Activated CD4-positive, alpha-beta memory T cell treated with anti-CD3 and anti-CD28 coated beads, Interleukin-2, amount 10 ng/mL, durations not matched to agents 7 days and 5 days (primary cell): ENCODE measurements at places on chromosomes 1 and 21. TPM values are rescaled to one million over a fixed set of nuclear protein-coding genes. Genes with fewer than 3 reads are reported as not detected.

DNA sequence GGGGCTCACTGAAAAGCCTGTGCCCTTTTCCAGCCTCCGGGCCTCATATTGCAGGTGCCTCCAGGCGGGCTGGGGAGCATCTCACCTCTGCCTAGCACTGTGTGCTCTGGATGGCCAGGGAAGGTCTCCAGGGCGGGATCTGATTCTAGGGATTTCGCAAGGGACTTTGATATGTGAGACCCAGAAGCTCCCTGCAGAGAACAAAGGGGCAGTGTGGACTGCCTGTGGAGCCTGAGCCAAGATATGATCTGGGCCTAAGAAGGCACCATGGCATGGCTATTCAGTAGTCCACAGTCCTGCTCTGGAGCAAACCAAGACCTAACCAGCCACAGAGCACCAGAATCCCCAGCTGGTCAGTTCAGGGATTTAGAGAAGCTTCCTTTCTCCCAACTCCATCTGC, 157.2 kb downstream of the ST6GALNAC5 start:
- DNase-seq, result no peak
- H3K4me3 ChIP-seq, result no peak overlapping the region
- H3K27me3 ChIP-seq, result peaks cover 2% of the 10 kb centered on the region
- H3K27ac ChIP-seq, result no peak overlapping the region

GRCh38 chr1:178574345-178574744, 61.4 kb downstream of the TEX35 start:
- H3K4me3 ChIP-seq, result no peak overlapping the region
- peaks cover 2% of the 10 kb centered on the region for H3K27me3 ChIP-seq
- no peak for DNase-seq
- no peaks in the 10 kb centered on the region for H3K4me1 ChIP-seq
- H3K36me3 ChIP-seq, result no peaks in the 10 kb centered on the region

DNA sequence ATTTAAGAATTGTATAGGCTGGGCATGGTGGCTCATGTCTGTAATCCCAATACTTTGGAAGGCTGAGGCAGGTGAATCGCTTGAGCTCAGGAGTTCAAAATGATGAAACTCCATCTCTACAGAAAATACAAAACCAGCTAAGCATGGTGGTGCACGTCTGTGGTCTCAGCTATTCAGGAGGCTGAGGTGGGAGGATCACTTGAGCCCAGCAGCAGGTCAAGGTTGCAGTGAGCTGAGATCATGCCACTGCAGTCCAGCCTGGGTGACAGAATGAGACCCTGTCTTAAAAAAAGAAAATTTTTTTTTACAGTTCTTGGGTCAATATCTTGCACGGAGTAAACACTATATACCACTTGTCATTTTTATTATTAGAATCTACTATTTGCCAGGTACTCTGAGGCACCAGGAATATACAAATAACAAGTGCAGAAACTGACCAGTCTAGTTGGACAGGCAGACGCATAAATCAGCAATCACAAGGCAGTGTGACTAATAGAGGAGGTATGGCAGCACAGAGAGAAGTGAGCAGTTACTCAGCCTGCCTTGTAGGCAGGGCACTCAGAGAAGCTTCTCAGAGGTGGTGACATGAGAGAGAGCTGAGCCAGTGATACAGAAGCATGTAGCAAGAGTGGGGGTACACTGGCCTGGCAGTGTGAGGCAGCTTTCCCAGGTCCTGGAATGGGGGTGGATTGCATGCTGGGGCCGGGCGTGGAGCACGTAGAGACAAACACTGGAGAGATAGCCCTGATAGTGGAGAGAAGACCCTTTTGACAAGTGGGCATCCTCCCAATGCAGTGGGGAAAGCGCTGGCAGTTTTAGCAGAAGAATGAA, 8.0 kb downstream of the PHLDA3 start:
- no peak overlapping the region for H3K27ac ChIP-seq
- no peak for DNase-seq
- H3K4me1 ChIP-seq, result no peaks in the 10 kb centered on the region

- no peaks in the 10 kb centered on the region for H3K36me3 ChIP-seq
- no peak overlapping the region for H3K27ac ChIP-seq
- no peak for DNase-seq
- H3K4me1 ChIP-seq, result no peaks in the 10 kb centered on the region
Observed at GRCh38 chr1:69649383-69649990, 81.8 kb downstream of the LRRC7 start.

GRCh38 chr1:222301652-222302051, 246.3 kb downstream of the HHIPL2 start:
- no peaks in the 10 kb centered on the region for H3K36me3 ChIP-seq
- H3K27ac ChIP-seq, result no peak overlapping the region
- H3K4me1 ChIP-seq, result no peaks in the 10 kb centered on the region
- no peak for DNase-seq
- no peak overlapping the region for H3K4me3 ChIP-seq

DNA sequence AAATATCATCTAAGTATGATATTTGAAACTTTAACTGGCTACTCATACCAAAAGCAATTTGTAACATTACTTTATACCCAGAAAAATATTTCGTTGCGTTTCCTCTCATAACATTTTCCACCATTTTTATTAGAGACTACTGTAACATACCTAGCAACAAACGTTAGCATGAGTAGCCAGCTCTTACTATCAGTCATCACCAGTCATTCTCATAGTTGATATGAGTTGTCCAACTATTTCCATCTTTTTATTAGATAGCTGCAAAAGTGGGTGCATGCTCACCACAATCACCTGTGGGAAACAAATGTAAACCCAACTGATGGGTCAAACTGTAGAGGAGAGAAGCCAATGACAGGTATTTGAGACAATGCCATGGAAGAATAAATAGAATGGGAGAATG, 114.6 kb downstream of the AKT3 start:
- H3K36me3 ChIP-seq, result peaks cover 4% of the 10 kb centered on the region
- peaks cover 14% of the 10 kb centered on the region for H3K4me1 ChIP-seq
- H3K27me3 ChIP-seq, result no peaks in the 10 kb centered on the region
- H3K27ac ChIP-seq, result no peak overlapping the region
- H3K4me3 ChIP-seq, result no peak overlapping the region

- H3K4me1 ChIP-seq, result no peaks in the 10 kb centered on the region
- H3K4me3 ChIP-seq, result no peak overlapping the region
- H3K27me3 ChIP-seq, result peaks cover 2% of the 10 kb centered on the region
Observed at GRCh38 chr1:168775366-168775765, 46.4 kb upstream of the DPT start.

GRCh38 chr1:203402629-203403337, 51.9 kb upstream of the FMOD start:
- DNase-seq, result no peak
- peaks cover 42% of the 10 kb centered on the region for H3K27me3 ChIP-seq
- no peaks in the 10 kb centered on the region for H3K36me3 ChIP-seq

GRCh38 chr1:200963076-200963475, 60.4 kb downstream of the KIF21B start:
- H3K4me1 ChIP-seq, result no peaks in the 10 kb centered on the region
- H3K27me3 ChIP-seq, result peaks cover 12% of the 10 kb centered on the region
- H3K27ac ChIP-seq, result no peak overlapping the region
- H3K36me3 ChIP-seq, result peaks cover 3% of the 10 kb centered on the region
- no peak overlapping the region for H3K4me3 ChIP-seq

DNA sequence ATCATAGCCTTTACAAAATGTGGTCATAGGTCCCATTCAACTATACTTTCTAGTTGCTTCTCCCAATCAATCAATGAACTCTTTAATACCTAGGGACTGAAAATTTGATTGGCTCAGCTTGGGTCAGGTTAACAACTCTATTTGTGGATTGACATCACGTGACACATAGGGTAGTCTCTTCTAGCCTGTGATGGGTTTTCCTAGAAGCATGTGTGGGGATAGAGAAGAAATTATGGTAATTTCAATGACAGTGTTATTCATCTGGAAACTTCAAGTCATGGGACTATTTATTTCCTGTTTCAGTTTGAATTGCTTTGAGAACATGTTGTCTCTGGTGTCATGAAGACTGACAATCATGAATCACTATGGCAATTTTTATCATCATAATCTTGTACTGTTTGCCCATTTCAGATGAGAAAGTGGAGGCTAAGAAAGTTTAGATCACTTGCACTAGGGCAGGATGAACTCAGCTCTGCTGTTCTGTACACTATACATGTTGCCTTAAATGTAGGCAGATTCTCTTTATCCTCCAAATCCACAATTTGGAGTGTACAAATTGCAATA, 529.9 kb upstream of the BEND5 start:
- DNase-seq, result no peak
- no peak overlapping the region for H3K4me3 ChIP-seq
- H3K36me3 ChIP-seq, result no peaks in the 10 kb centered on the region
- H3K4me1 ChIP-seq, result no peaks in the 10 kb centered on the region
- H3K27ac ChIP-seq, result no peak overlapping the region

DNA sequence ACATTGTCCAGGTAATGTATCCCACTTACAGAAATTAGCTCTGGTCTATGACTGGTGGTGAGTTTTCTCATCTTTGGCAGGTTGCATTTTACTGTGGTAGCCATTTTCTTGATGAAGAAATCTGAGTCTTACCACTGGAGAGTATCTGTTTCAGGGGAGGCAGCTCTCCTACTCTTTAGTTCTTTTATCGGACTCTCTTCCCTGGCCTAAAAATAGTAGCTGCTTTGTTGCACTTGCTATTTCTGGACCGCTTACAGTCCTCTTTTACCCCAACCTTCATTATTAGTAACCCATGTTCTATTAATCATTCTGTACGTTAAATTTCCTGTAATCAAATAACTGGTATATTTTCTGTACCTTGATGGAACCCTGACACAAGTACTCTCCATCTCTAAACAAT, 720.8 kb downstream of the PLA2G4A start:
- no peaks in the 10 kb centered on the region for H3K27me3 ChIP-seq
- no peaks in the 10 kb centered on the region for H3K4me1 ChIP-seq
- DNase-seq, result no peak

GRCh38 chr21:14251336-14251735, 35.4 kb downstream of the RBM11 start:
- H3K27ac ChIP-seq, result no peak overlapping the region
- no peaks in the 10 kb centered on the region for H3K36me3 ChIP-seq
- peaks cover 3% of the 10 kb centered on the region for H3K4me1 ChIP-seq
- H3K4me3 ChIP-seq, result no peak overlapping the region
- no peak for DNase-seq

DNA sequence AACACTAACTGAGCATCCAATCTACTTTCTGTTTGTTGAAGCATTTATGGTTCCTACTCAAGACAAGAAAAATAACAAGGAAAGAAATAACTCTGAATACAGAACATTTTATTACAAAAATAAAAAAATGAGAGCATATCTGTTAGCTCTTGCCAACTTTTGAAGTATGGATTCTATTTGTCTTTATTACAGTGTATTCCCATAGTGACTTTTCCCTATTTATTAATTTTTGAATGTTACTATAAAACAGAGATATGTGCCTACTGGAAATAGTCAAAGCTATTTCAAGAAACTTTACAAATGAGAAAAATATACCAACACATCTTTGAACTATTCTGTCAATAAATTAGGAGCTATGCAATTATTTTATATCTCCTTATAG, 153.0 kb downstream of the HLX start:
- H3K36me3 ChIP-seq, result no peaks in the 10 kb centered on the region
- no peak overlapping the region for H3K4me3 ChIP-seq
- H3K27ac ChIP-seq, result no peak overlapping the region

- H3K4me1 ChIP-seq, result no peaks in the 10 kb centered on the region
- no peak overlapping the region for H3K4me3 ChIP-seq
- H3K36me3 ChIP-seq, result no peaks in the 10 kb centered on the region
- DNase-seq, result no peak
- no peaks in the 10 kb centered on the region for H3K27me3 ChIP-seq
Observed at GRCh38 chr1:119046429-119046784, 58.3 kb upstream of the TBX15 start.

DNA sequence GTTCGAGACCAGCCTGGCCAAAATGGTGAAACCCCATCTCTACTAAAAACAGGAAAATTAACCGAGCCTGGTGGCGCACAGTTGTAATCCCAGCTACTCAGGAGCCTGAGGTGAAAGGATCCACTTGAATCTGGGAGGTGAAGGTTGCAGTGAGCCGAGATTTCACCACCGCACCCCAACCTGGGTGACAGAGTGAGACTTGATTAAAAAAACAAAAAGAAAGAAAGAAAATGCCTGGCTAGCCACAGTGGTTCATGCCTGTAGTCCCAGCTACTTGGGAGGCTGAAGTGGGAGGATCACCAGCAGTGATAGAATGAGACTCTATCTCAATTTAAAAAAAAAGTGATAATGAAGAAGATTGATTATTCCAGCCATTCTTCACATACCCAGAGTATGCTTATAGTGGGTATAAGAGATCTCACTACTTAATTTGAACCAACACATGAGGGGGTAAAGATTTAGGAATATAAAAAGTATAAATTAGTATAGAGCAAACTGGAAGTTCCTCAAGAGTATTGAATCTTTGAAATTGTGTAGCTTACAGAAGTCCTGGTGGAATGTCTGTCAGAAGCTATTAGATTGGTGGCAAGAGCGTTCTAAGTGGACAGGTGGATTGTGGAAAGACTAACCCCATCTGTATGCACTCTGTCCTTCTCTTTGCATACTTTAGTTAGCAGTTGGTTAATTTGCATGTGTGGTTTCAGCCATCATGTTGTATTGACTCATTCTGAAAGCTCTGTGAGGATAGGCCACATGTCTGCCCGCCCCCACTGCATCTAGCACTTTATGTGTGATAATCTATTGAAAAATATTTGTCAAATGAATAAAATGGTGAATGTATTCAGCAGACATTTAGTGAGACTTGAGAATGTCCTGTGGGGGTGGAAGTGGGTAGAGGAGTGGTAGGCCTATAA, 25.0 kb downstream of the RLF start:
- H3K4me1 ChIP-seq, result peaks cover 48% of the 10 kb centered on the region
- peak; percentile 63 for DNase-seq
- H3K27me3 ChIP-seq, result no peaks in the 10 kb centered on the region
- H3K36me3 ChIP-seq, result peaks cover 24% of the 10 kb centered on the region

Gene HCN3
- total RNA-seq, result 4.9 TPM

Gene COL6A2
- 1.6 TPM for total RNA-seq

Gene SEMA4A
- 21.5 TPM for total RNA-seq

Gene NGF
- total RNA-seq, result not detected

Gene PRELP
- total RNA-seq, result not detected

Gene LIPI
- not detected for total RNA-seq

Gene S100A9
- 0.55 TPM for total RNA-seq

Gene KDF1
- 0.13 TPM for total RNA-seq

Gene FMO3
- not detected for total RNA-seq
